CD8-positive, alpha-beta T cell (primary cell): ENCODE measurements at places on chromosomes 13 and 19.
A peak's percentile ranks its signal among the peaks of the same experiment; 100 is the strongest.

DNA sequence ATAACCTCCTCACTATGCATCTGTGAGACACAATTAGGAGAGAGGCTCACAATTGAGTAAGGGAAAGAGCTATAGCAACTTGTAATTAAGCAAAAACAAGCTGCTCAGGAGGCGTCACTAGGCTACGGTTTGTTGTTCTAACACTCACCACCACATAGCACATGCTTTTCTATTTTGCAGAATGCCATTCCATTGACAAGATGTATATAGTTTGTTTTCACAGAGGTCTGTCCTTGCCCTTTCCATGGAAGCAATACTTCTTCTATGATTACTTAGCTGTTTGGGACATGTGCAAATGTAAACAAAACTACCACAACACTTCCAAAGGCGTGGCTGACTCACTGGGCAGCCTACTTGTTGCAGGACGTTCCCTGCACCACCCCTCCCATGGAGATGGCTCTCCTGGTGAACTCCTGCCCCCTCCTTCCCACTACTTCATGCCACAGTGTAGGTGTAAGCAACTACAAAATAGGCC is 33.9 kb upstream of the FAM216B start:
- no peak for DNase-seq

DNA sequence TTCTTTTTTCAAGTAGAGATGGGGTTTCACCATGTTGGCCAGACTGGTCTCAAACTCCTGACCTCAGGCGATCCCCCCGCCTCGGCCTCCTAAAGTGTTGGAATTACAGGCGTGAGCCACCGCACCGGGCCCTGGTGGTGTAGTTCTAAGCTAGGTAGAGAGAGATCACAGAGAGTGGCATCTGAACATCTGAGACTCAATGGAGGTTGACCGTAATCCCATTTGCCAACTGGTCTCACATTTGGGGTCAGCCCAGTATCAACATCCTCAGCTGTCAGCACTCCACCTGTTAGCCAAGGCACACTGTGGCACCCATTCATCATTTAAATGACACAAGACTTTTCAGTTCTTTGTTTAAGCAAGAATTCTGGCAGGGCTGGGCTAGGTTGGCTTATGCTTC is 8.1 kb downstream of the SELENOW start:
- no peak for DNase-seq

DNA sequence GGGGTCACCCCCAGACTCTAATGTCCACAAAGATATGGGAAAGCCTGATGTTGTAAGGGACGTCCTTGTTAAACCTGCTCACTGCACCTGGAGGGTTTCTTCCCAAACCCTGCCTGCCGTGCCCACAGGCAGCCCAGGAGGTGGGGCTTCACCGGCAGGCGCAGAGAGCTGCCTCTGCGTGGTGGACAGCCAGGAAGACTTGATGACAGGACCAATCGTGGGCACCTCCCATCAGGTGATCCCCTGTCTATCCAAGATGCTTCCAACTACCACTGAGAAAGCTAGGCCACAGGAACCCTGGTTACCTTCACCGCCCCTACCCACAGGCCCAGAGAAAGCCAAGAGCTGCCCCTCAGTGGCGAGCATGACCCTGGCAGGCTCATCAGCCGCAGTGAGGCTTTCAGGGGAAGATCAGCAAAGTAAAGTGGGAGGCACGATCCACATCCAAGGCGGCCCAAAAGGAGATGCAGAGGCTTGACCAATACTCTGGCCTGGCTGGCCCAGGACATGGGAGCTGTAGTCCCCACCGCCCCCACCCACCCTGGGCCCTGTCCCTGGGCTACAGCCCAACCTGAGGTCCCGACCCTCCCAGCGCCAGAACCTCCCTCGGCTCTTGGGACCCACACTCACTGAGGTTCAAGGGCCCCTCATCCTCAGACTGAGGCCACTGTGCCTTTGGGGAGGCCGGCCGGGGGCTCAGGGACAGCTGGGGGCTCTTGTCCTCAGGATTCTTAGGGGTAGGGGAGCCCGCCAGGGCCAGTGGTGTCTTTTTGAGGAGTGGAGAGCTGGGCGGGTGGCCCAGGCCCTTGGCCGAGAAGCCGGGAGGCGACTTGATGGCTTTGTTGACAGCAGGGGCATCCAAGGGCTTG is 10.4 kb upstream of the AKAP8L start:
- no peak for DNase-seq

DNA sequence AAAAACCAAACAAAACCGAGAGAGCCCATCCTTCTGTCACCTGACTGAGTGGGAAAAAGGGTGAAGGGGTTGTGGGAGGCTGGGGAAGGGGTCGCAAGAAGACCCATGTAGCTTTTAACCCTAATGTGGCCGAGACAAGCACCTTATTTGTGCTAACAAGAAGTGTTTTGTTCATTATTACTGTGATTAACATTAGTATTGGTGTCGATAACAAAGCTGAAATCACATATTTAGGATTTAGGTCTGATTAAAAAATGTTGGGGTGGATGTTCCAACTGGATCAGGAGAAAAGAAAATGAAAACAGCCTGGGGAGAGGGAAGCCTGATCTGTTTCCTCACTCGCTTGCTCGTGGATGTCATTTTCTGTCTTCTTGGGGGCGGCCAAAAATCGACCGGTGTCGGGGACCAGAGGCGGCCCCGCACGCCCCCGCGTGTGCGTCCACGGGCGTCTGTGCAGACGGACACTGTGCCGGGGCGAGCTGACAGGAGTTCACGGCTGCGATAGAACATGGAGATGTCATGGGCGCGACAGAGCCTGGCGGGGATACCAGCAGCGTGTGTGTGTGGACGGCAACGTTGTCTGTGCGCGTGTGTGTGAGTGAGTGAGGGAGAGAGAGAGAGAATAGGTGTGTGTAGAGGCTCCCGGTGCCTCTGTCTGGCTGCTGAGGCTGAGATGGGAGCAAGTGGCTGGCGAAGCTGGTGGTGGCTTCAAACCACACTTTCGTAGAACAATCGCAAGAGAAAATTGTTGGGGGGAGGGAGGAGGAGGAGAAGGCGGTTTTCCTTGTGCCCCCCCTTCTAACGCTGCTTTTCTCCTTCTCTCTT is 29.1 kb downstream of the NFIX start:
- DNase-seq, result peak; percentile 16

- no peak for DNase-seq
These were observed 96.8 kb downstream of the RAB20 start for GRCh38 chr13:110464556-110465333.

GRCh38 chr13:98348466-98349200 is 171.6 kb upstream of the RNF113B start:
- no peak for DNase-seq

- no peak for DNase-seq
These were observed 6.1 kb upstream of the ERVV-1 start for GRCh38 chr19:53007606-53008005.

DNA sequence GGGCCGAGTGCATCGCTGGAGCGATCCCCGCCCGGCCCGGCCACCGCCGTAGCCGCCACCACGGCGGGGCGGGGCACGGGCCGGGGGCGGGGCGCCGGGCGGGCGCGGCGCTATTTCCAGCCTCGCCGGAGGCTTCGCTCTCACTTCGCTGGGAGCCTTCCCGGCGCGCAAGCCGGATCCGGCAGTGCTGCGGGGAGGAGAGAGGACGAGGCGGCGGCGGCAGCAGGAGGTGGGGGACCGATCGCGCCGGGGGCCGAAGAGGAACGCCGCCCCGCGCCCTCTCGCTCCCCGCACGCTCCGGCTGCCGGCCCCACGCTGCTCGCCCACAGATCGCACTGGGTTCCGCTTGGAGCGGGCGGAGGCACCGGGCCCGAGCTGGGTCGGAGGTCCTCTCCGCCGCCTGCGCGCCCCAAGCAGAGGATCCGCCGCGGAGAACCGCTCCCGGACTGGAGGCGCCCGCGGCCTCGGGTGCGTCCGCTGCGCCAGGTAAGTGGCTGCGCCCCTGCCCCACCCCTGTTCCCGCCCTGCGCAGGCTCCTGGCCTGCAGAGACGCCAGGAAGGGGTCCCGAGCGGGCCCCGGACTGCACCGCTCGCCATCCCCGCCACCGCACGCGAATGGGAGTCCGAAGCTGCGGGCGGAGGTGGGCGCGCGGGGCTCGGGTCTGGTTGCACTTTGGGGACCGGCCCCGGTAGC is at the start of gene CHST8:
Gene CHST8, plus strand, starts transcription at position 143 of the 694 bp plus-strand sequence. CDS start 67,309 bp downstream, outside the sequence.
- DNase-seq, result no peak

- peak; percentile 30 for DNase-seq
These were observed 924 bp downstream of the RGCC start for GRCh38 chr13:41458187-41458760.

DNA sequence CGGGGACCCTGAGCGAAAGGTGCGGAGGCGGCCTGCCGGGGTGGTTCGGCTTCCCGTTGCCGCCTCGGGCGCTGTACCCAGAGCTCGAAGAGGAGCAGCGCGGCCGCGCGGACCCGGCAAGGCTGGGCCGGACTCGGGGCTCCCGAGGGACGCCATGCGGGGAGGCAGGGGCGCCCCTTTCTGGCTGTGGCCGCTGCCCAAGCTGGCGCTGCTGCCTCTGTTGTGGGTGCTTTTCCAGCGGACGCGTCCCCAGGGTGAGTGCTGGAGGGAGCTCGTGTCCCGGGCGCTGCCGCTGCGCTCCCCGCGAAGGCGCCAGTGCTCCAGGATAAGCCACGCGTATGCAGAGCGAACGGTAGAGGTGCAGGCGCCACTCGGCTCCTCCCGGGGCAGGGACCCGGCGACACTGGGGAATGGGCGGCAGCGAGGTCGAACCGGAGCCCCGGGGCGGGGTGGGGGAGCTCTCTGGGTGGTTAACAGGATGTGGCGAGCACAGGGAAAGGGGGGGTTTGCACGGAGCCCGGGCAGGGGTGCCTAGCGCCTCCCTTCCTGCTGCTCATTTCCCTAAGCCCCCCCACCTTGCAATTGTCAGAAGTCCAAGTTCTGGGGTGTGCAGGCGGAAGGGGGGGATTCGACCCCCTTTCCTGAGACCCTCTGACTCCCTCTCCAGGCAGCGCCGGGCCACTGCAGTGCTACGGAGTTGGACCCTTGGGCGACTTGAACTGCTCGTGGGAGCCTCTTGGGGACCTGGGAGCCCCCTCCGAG is at the start of gene IL27RA:
Gene IL27RA, plus strand, starts transcription at position 44 of the 762 bp plus-strand sequence. Its CDS starts 111 bp downstream, at position 155.
- peak; percentile 85 for DNase-seq

- no peak for DNase-seq
These were observed 1.8 kb upstream of the IFI30 start for GRCh38 chr19:18171605-18172327.

- DNase-seq, result peak; percentile 82
These were observed 25.7 kb upstream of the TPTE2 start for GRCh38 chr13:19586904-19587634.

- DNase-seq, result no peak
These were observed 111.2 kb upstream of the SGCG start for GRCh38 chr13:23069566-23069965.

DNA sequence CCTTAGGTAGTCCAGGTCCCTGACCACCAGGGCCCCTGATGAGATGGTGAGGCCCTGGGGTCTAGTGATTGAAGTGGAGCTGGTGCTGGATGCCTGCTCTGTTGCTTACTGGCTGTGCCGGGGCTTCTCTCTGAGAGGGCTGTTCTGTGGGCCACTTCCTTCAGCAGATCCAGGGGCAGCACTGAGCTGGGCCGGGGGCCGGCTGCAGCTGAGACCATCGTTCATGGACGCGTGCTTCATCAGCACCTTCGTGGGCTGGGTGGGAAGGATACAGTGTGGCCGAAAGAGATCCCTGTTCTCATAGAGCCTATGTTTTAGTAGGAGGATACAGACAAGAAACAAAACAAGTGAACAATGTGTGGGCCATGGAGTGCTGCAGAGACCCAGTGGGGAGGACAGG is 33.2 kb upstream of the TEX29 start:
- DNase-seq, result no peak
